ENCODE measurements at places on chromosomes 1 and 21.
A peak's percentile ranks its signal among the peaks of the same experiment; 100 is the strongest.

GRCh38 chr1:103197216-103197615 lies 88.9 kb upstream of the COL11A1 start:
- no peaks in the 10 kb centered on the region for H3K36me3 ChIP-seq
- DNase-seq = no peak
- no peak overlapping the region for H3K27ac ChIP-seq
- no peak overlapping the region for H3K4me3 ChIP-seq
- no peaks in the 10 kb centered on the region for H3K27me3 ChIP-seq

- H3K27ac ChIP-seq = no peak overlapping the region
- peak; percentile 38 for DNase-seq
- no peak overlapping the region for H3K4me3 ChIP-seq
- no peaks in the 10 kb centered on the region for H3K36me3 ChIP-seq
- peaks cover 7% of the 10 kb centered on the region for H3K4me1 ChIP-seq
- H3K27me3 ChIP-seq = no peaks in the 10 kb centered on the region
Measured at GRCh38 chr1:85244271-85245061, 15.0 kb downstream of the C1orf52 start.

GRCh38 chr1:151762941-151763921 lies at the start of gene MRPL9:
Gene MRPL9, minus strand, starts transcription at chr1:151763496. Its CDS starts 17 bp downstream, at chr1:151763479.
- peaks cover 7% of the 10 kb centered on the region for H3K4me1 ChIP-seq
- peak; percentile 96 for DNase-seq
- peak within 1 kb of the TSS; percentile 90 for H3K27ac ChIP-seq
- peak within 1 kb of the TSS; percentile 67 for H3K4me3 ChIP-seq
- H3K27me3 ChIP-seq = no peaks in the 10 kb centered on the region

GRCh38 chr1:233614173-233614742 lies 352 bp downstream of the KCNK1 start:
- peaks cover 57% of the 10 kb centered on the region for H3K27me3 ChIP-seq
- peak overlapping the region; percentile 48 for H3K4me3 ChIP-seq
- no peaks in the 10 kb centered on the region for H3K36me3 ChIP-seq
- DNase-seq = peak; percentile 78

- H3K36me3 ChIP-seq = no peaks in the 10 kb centered on the region
- no peak overlapping the region for H3K27ac ChIP-seq
- H3K4me3 ChIP-seq = no peak overlapping the region
- no peak for DNase-seq
Measured at GRCh38 chr1:118990513-118991152, 2.5 kb upstream of the TBX15 start.

DNA sequence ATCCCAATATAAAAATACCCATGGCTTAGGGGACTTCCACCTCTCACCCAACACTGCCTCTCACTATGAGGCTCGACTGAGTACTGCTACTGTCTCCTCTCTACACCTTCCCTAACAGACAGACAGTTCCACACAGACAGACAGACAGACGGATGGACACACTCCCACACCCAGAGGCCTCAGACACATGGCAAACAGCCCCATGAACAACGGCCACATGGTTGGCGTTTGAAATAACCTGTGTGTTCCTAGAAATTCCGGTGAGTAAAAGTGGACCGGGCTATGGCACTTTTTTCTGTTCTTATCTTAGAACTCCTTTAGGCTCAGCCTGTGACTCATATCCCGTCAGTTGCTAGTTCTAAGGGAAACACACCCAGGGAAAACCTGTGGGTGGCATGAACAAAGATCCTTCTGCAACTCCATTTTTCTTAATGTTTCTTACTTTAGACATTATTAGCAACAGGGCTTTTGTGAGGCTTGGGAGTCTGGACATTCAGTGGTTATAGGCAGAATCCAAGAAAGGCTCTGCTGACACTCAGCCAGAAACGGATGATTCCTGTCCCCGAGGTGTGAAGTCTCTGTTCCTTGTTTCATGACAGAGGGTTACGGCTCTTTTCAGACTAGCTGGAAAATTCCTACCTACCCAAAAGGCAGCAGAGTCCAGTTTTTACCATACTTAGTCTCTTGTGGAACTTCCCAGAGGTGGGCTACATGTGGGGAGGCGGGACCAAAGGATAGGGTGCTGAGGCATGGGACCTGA lies 90.5 kb upstream of the TLR5 start:
- no peak for DNase-seq
- no peak overlapping the region for H3K4me3 ChIP-seq
- no peaks in the 10 kb centered on the region for H3K4me1 ChIP-seq
- no peak overlapping the region for H3K27ac ChIP-seq
- H3K27me3 ChIP-seq = no peaks in the 10 kb centered on the region
- H3K36me3 ChIP-seq = no peaks in the 10 kb centered on the region

DNA sequence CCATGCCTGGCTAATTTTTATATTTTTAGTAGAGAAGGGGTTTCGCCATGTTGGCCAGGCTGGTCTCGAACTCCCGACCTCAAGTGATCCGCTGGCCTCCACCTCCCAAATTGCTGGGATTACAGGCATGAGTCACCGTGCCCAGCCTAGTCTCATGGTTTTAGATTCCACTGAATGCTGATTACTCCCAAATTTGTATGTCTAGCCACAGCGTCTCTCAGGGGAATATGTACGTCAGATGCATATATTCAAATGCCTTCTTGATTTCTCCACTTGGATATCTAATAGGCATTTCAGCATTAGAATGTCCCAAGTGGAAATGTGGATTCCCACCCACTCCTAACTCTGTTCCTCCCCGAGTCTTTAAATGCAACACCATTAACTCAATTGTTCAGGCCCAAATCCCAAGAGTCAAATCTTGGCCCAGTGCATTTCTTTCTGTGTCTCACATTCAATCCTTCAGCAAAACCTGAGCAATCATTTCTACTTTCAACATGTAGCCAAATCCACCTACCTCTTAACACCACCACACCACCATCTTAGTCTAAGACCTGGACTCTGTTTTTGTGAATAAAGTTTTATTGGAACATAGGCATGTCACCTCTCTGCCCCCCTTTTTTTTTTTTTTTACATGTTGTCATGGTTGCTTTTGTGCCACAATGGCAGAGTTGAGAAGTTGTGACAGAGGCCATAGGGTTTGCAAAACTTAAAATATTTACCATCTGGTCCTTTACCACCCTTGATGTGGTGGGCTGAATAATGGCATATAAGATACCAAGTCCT lies 9.8 kb upstream of the CAMTA1 start:
- H3K27ac ChIP-seq = no peak overlapping the region
- no peaks in the 10 kb centered on the region for H3K4me1 ChIP-seq
- no peaks in the 10 kb centered on the region for H3K36me3 ChIP-seq
- H3K27me3 ChIP-seq = no peaks in the 10 kb centered on the region
- DNase-seq = no peak

GRCh38 chr21:16811011-16811410 lies 701.8 kb upstream of the CXADR start:
- no peak for DNase-seq
- no peak overlapping the region for H3K27ac ChIP-seq
- no peaks in the 10 kb centered on the region for H3K4me1 ChIP-seq
- no peaks in the 10 kb centered on the region for H3K27me3 ChIP-seq

GRCh38 chr1:63721531-63722189 lies 52.2 kb upstream of the ROR1 start:
- H3K36me3 ChIP-seq = no peaks in the 10 kb centered on the region
- no peaks in the 10 kb centered on the region for H3K27me3 ChIP-seq
- H3K4me1 ChIP-seq = no peaks in the 10 kb centered on the region
- no peak overlapping the region for H3K27ac ChIP-seq

- H3K27ac ChIP-seq = no peak overlapping the region
- no peaks in the 10 kb centered on the region for H3K27me3 ChIP-seq
- no peaks in the 10 kb centered on the region for H3K4me1 ChIP-seq
- DNase-seq = no peak
Measured at GRCh38 chr1:48820491-48820890, 43.8 kb upstream of the BEND5 start.

DNA sequence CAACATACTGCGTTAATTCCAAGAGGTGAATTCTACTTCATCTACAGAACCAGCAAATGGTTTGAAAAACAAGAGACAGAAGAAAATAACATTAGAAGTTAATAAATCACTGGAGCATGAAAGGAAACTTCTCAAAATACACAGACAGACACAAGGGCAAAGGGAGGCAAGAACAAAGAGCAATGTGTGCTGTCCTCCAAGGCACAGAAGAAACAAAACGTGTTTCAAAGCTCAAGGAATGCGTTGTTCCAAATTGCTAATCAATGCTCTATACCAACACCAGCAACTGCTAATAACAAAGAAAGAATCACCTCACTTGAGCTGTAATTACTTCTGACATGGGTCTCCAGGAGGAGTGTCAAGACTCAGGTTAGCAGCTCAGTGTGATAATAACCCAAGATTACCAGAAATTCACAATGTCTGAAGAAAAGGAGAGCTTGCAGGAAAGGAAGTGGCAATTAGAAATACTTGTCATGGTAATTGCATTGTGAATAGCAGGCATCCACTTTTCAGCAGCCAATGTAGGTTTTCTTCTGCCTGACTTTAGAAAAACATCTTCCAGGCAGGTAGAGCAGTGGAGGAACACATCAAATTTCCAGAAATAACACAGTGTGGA lies 175.4 kb downstream of the SEC16B start:
- DNase-seq = no peak
- H3K36me3 ChIP-seq = no peaks in the 10 kb centered on the region
- no peaks in the 10 kb centered on the region for H3K4me1 ChIP-seq
- H3K27ac ChIP-seq = no peak overlapping the region
- no peak overlapping the region for H3K4me3 ChIP-seq

DNA sequence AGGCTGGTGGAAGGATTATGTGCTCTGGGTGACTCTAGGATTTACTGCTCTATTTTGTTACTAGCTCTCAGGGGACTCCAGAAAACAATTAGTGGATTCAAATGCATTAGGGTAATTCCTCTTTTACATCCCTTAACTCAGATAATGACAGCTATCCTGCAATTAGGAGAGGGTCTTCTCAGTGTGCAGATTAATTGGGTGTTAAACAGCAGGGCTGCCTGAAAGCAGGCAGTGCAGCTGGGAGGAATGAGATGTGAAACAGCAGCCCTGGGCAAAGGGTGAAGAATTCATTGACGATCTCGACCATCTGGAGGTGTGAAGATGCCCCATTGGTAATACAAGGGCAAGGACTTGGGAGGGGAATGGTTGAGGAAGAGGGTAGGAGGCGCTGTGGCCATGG lies 66.1 kb downstream of the HTR6 start:
- no peak overlapping the region for H3K4me3 ChIP-seq
- H3K27ac ChIP-seq = no peak overlapping the region
- DNase-seq = no peak
- H3K4me1 ChIP-seq = no peaks in the 10 kb centered on the region
- no peaks in the 10 kb centered on the region for H3K27me3 ChIP-seq
- H3K36me3 ChIP-seq = no peaks in the 10 kb centered on the region

GRCh38 chr1:207811920-207812720 lies 60.3 kb downstream of the CD46 start:
- peaks cover 33% of the 10 kb centered on the region for H3K4me1 ChIP-seq
- peak; percentile 84 for DNase-seq
- H3K4me3 ChIP-seq = no peak overlapping the region
- H3K36me3 ChIP-seq = no peaks in the 10 kb centered on the region
- H3K27ac ChIP-seq = no peak overlapping the region

DNA sequence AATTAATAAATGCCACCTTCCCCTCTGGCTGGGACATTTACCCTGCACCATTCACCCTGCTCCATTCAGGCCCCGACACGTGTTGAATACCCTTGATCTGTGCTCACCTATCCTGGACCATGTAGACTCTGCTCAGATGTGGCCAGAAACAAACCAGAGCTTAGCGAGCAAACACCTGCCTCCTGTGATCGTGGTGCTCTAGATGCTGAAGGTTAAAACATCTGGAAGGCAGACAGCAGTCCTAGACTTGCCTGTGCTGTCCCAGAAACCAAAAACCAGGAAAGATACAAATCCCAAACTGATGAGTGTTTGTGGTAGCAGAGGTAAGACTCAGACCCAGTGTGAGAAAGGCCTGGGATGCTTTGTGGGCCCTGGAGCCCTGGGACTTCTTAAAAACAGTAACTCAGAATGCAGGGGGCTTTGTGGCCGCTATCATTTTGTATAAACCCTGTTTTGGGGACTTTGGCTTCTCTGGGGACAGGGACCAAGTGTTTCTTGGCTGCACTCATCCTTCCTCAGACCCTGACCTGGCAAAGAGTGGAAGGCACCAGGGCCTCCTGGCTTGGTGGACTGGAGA lies 99.6 kb downstream of the DMRTB1 start:
- no peak overlapping the region for H3K4me3 ChIP-seq
- no peak for DNase-seq
- no peak overlapping the region for H3K27ac ChIP-seq
- H3K27me3 ChIP-seq = no peaks in the 10 kb centered on the region
- H3K36me3 ChIP-seq = no peaks in the 10 kb centered on the region
- H3K4me1 ChIP-seq = no peaks in the 10 kb centered on the region

- no peaks in the 10 kb centered on the region for H3K4me1 ChIP-seq
- no peaks in the 10 kb centered on the region for H3K27me3 ChIP-seq
Measured at GRCh38 chr1:222663431-222663934, 45.6 kb downstream of the MIA3 start.

DNA sequence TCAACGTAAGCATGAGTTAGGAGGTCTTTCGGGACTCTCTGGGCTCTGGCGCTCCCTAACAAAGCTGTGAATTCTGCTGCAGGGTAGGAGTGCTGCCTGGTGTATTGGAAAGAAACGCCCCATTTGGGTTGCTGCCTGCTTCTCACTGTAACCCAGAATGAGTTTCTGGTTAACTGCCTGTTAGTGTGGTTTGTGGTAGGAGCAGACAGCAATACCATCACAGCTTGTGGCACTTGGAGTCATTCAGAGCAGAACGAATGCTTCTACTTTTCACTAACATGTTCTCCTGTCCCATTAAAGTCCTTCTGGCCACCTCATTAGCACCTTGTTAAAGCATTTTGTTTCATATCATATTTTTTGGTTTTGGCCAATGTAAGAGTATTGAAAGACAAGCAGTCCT lies 18.1 kb downstream of the MAP3K7CL start:
- no peak for DNase-seq
- no peaks in the 10 kb centered on the region for H3K36me3 ChIP-seq

DNA sequence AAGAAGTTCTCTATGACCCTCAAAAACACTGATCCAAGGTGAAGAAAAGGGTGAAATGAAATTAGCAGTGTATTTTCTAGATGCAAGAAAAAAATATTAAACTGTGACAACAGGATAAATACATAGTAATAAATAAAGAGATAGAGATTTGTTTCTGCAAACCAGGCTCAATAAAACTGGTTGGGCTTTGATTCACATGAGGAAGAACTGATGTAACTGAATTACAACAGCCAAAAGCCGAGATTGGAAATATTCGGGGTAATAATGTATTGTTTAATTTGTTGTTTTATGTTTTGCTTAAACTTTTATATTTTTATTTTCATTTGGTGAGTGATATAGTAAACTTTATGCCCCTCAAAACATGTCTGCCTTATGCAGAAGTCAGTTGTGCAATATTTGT lies 285.0 kb downstream of the BRINP3 start:
- no peaks in the 10 kb centered on the region for H3K27me3 ChIP-seq
- H3K4me1 ChIP-seq = no peaks in the 10 kb centered on the region
- H3K36me3 ChIP-seq = no peaks in the 10 kb centered on the region
- H3K4me3 ChIP-seq = no peak overlapping the region
- H3K27ac ChIP-seq = no peak overlapping the region
